ENCODE measurements at places on chromosomes 7 and 10. TPM values are rescaled to one million over a fixed set of nuclear protein-coding genes. Genes with fewer than 3 reads are reported as not detected.
A peak's percentile ranks its signal among the peaks of the same experiment; 100 is the strongest.

- no peak for DNase-seq
Measured at GRCh38 chr7:41170466-41170865, 532.4 kb downstream of the INHBA start.

DNA sequence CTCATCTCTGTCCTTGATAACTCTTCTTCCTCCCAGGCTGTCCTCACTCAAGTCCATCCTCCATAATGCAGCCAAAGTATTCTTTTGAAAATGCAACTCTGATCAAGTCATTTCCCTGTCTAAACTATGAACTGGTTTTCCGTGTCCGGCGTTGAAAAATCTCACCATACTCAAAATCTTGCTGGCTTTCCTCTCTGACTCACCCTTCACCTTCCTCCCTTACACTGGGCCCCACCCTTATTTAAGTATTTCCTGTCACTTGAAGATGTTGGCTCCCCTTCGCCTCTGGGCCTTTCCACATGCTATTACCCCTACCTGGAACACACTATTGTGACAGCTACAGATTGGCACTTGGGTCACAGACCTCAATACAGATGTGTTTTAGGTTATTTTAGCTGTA lies 515.6 kb downstream of the INHBA start:
- DNase-seq: no peak

DNA sequence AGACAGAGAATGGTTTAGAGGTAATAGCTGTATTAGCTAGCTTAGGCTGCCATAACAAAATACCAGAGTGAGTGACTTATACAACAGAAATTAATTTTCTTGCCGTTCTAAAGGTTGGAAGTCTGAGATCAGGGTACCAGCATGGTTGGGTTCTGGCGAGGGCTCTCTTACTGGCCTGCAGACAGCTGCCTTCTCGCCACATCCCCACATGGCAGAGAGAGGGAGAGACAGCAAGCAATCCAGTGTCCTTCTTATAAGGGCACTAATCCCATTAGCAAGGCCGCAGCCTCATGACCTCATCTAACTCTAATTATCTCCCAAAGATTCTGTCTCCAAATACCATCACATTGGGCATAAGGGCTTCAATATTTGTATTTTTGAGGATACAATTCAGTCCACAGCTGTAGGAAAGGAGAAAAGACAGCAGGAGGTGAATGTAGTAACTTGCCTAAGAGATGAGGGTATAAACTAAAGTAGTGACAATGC lies 3.6 kb upstream of the STAM start:
- DNase-seq: no peak

GRCh38 chr10:113933894-113934532 lies 79.6 kb downstream of the NHLRC2 start:
- no peak for DNase-seq

GRCh38 chr7:94043299-94043698 lies 39.1 kb upstream of the BET1 start:
- peak; percentile 69 for DNase-seq

GRCh38 chr10:43043773-43044447 lies 33.0 kb upstream of the RET start:
- no peak for DNase-seq

DNA sequence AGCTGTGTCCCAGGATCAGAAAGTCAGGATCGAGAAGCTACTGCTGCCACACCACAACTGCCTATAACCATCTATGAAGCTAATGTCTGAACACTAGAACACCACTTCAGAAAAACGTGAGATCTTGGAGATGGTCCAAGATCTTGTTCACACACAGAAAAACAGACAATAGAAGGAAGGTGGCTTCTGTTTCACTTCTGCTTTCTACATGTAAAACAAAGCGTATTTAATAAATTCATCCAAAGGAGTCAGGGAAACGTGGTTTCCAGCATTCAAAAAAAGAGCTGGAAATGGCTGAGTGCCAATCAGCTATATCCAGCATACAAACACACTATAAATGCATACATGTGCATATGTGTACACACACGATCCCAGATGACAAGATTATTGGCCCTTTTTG lies 70.2 kb upstream of the CCDC71L start:
- no peak for DNase-seq

- no peak for DNase-seq
Measured at GRCh38 chr10:112232670-112233069, 49.1 kb upstream of the GPAM start.

- no peak for DNase-seq
Measured at GRCh38 chr7:130433301-130433700, 7.5 kb downstream of the CEP41 start.

- no peak for DNase-seq
Measured at GRCh38 chr10:121553511-121554264, 44.6 kb downstream of the FGFR2 start.

DNA sequence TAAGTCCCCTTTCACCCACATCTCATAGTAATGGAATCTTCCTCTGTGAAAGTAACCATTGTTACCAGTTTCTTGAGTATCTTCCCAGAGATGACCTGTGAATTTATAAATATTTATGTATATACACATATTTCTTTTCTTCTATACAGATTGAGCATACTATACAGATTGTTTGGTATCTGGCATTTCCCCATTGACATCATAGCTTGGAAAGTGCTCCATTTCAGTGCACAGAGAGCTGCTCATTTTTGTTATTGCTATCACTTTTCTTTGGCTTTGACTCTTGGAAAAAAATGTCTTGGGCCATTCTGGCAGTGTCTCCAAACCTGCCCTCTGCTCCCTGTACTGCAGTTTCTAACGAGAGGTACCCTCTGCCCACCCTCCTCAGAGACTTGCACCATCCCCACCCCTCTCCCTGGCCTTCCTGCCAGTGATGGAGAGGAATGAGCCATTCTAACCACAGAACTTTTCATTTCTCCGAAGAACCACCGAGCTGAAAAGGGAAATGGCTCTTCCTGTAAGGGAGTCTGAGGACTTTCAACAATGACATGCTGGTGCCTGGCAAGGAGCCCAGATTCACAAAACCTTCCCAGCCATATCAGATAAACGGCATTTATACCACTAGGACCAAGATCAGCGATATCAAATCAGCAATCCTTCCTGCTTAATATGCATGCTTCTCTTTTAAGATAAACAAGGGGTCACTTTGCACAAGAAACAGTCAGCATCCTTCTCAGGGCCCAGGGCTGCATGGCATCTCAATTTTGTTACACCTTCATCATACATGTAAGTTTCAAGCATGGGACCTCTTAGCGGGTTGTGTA lies 19.7 kb upstream of the CCSER2 start:
- DNase-seq: peak; percentile 70

GRCh38 chr7:156998988-156999957 lies 11.2 kb downstream of the MNX1 start:
- no peak for DNase-seq

- no peak for DNase-seq
Measured at GRCh38 chr10:81600185-81600584, 274.8 kb upstream of the NRG3 start.

DNA sequence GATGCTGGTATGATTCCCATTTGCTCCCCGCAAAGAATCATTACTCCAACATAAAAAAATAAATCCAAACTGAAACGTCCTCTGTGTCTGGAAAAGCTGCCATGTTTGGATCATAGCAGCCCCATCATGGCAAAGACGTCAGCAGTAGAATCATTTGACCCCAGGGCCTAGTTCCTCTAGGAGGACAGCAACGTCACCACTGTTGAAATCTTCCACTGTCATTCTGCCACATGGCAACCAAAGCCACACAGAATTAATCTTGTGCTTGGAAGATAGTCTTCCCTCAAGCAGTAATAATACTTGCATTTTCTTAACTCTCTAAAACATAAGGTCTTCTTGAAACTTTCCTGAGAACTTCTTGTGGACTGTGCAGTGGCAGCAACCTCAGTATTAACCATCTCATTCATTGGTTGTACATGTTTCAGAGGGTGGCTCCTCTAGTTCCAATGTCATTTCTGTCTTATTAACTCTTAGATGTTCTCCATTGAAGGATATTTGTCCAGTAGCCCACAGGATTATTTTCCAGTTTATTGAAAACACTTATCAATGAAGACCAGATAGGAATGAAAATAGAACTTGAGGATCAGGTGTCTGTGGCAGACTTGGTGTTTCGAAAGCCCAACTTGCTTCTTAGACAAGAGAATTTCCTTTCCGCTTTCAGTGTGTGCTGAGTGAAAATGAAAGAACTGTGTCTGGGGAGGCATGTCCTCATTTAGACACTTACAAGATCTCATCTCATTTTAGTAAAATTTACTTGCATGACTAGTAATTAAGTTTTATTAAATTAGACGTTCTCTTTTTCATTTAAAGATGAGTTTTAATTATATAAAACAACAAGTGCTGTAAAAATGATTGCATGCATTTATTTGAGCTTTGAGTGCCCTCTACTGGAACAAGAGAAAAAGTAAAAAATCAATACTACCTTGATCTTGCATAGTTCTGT lies 28.9 kb upstream of the INHBA start:
- DNase-seq: peak; percentile 54

DNA sequence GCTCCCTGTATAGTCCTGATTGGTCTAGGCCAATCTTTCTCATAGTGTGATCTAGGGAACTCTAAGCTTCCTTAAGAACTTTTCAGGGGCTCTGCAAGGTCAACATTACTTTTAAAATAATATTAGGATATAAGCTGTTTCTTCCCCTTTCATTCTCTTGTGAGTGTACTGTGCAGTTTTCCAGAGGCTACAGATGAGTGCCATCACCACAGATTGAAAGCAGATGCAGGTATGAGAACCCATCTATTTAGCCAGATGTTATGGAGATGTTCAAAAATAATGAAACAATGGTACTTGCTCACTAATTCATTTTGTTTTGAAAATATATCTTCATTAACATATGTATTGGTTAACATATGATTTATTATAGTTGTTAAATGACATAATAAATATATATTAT lies 169.2 kb upstream of the SEMA3A start:
- no peak for DNase-seq

DNA sequence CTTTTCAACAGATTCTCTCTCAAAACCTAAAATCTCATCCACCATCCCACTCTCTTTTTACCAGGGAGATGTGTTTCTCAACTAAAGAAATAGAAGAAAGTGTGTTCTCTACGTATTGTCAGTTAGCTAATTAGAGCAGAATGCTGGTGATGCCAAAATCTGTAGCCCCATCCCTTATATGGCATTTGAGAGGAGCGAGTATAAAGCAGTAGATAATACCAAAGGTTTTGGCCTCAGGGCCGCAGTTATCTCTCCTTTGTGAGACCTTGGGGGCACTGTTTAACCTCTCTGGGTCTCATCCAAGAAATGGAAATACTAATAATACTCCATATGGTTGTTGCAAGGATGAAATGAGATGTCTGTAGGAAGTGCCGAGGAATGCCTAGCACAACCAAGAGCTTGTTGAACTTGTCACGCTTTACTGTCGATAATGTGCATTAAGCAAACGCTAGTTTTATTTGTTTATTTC lies 456 bp upstream of the DLD start:
- no peak for DNase-seq

DNA sequence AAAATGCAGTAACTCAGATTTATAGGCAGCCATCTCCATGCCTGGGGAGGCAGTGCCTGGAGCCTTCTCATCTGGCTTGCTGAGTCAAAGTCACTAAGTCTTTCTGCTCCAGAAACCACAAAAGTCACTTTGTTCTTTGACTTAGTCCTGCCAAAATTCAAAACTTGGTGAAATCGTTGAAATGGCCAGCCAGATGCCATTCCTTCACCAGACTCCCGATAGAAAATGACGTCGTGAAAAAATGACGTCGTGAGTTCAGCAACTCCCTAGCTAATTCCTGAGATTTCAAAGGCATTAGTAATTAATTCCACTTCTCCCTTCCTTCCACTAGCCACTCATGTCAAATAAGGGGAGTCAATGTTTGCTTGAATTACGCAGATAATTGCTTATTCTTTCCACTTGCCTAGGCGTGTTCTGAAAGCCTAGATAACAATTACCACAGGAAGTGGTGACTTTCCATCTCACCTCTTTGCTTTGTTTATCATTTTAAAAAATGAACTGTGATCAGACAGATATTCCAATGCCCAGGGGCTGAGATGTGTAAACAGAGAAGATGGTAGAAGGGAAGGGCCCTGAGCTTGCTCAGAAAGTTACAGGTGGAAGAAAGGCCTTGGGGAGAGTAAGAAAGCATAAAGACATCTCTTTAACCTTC lies 48.5 kb upstream of the OSBPL3 start:
- DNase-seq: peak; percentile 92

DNA sequence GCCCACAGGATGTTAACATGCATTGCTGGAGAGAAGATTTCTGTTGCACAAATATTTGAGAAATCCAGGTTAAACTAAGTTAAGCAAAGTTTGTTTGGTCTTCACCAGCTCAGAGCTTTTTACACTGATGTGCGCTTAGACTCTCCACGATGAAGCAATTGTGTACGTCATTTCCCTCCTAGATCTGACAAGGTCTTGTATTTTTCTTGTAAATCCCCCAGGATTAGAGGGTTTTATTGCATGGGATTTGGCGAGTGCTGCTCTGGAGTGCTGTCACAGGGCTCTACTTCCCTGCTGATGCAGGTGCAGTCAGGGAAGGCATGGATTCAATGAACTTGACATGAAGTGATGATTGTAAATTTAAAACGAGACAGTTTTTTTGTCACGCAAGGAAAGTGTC lies 173.3 kb downstream of the PDE1C start:
- no peak for DNase-seq

DNA sequence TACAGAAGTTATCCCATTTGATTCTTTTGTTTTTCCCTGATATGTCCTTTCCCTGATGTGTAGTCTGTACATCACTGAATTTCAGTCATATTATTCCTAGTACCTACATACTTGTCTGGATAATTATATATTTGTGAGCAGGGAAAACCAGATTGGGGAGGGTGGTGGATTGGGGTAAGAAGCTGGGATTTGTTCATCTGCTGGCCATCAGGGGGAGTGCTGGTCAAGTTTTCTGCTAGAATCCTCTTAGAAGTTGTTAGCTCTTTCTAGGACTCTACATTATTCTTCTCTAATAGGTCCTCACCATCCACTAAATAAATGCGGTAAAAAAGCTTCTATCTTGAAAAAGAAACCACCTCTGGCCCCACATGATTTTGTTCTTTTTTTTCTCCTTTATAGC lies 232.7 kb upstream of the TAC1 start:
- peak; percentile 2 for DNase-seq

GRCh38 chr7:140646931-140647647 lies 6.5 kb upstream of the DENND2A start:
- peak; percentile 17 for DNase-seq

GRCh38 chr7:50580057-50580456 lies 14.9 kb upstream of the DDC start:
- no peak for DNase-seq

GRCh38 chr10:49082766-49083165 lies 32.6 kb downstream of the VSTM4 start:
- DNase-seq: no peak

GRCh38 chr10:73083221-73083620 lies 13.4 kb downstream of the P4HA1 start:
- DNase-seq: peak; percentile 48

SLC26A3 gene
- total RNA-seq: not detected

FAM25C gene
- total RNA-seq: not detected

KCP gene
- total RNA-seq: 1.6 TPM

TBX20 gene
- 6.4 TPM for total RNA-seq

NKX2-3 gene
- total RNA-seq: not detected

LIPF gene
- total RNA-seq: not detected

NEURL1 gene
- 0.27 TPM for total RNA-seq

RNF32 gene
- total RNA-seq: 0.54 TPM

ACTL6B gene
- total RNA-seq: not detected

STN1 gene
- 18.4 TPM for total RNA-seq

ACSL5 gene
- total RNA-seq: 2.6 TPM

AKR1C8 gene
- not detected for total RNA-seq

Measured in fibroblast of the aortic adventitia (primary cell).